ENCODE measurements at places on chromosomes 6 and 20.

- DNase-seq, result no peak
These were observed 168.8 kb upstream of the RNF217 start for GRCh38 chr6:124793398-124793797.

- DNase-seq, result no peak
These were observed 203.2 kb downstream of the OGFRL1 start for GRCh38 chr6:71491844-71492243.

- no peak for DNase-seq
These were observed 268.8 kb downstream of the GRIK2 start for GRCh38 chr6:101662111-101662897.

DNA sequence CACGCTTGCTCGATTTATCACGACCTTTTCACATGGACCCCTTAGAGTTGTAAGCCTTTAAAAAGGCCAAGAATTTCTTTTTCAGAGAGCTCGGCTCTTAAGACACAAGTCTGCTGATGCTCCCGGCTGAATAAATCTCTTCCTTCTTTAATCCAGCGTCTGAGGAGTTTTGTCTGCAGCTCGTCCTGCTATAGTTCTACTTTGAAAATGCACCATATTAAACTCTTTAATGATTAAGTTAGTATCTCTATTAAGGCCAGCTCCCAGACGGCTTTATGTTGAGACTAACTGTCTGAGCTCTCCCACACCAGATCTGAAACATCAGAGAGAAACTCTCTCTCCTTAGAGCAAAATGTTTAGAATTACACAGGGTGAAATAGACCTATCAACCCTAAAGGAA, 18.0 kb upstream of the GSTA3 start:
- DNase-seq, result no peak

- DNase-seq, result no peak
These were observed 89.2 kb upstream of the ARID1B start for GRCh38 chr6:156687789-156688619.

GRCh38 chr6:7973584-7973983, 63.0 kb upstream of the TXNDC5 start:
- DNase-seq, result no peak

DNA sequence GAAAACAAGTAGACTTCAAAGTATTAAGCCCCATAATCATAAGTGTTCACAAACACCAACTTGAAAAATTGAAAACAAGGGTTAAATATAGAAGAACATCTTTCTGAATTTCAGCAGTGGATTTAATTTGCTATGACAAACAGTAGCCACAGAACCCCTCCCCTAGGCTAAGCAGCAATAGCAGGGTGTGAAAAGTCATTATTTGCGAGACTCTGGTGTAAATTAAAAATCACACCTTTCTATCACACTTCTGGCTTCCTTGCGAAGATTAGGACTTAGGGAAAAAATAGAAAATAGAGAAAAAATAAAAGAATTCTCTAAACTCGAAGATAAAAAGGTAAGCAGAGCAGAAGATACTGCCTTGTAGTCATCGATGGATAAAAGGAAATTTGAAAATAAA, 6.1 kb downstream of the SAMD3 start:
- DNase-seq, result no peak

DNA sequence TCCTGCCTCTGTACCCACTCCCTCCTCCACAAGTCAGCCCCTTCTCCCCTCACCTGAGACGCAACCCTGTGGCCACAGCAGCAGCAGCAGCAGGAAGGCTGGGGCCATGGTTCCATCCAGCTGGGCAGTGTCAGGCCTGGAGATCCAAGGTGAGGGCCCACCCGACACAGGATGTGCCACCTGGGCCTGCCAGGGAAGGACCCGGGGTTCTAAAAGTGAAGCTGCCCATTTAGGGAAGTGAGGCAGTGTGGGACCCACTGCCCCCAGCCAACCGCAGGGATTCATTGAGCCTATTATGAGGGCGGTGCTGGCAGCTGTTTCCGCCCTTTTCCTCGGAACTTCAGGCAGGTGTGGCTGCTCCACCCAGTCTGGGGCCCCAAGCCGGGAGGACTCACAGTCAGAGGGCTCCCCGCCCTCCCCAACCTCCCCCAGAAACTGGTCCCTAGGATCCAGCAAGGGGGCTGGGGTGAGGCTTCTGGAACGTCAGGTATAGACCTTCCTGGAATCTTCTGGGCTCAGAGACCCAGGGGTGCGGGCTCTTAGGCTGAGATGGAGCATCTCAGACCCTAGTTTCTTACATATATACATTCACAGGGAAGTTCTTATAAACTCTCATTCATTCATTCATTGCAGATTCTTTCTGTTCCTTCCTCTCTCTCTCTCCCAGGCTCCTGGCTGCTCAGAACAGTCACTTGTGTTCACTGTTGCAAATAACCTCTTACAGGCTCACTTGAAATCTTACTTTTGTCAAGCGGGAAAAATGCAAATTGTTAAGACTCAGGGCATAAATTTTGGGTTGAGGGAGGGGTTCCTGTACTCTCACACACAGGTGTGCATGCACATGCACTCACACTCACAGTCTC, at the start of gene TREML2:
Gene TREML2, minus strand, starts transcription at position 249 of the 863 bp plus-strand sequence. Its CDS starts 141 bp downstream, at position 108.
- no peak for DNase-seq

- no peak for DNase-seq
These were observed 47.7 kb upstream of the SNX9 start for GRCh38 chr6:157775376-157775775.

GRCh38 chr6:8329562-8329961, 105.8 kb downstream of the SLC35B3 start:
- DNase-seq, result no peak

- no peak for DNase-seq
These were observed 38.2 kb upstream of the IER3 start for GRCh38 chr6:30782425-30783014.

DNA sequence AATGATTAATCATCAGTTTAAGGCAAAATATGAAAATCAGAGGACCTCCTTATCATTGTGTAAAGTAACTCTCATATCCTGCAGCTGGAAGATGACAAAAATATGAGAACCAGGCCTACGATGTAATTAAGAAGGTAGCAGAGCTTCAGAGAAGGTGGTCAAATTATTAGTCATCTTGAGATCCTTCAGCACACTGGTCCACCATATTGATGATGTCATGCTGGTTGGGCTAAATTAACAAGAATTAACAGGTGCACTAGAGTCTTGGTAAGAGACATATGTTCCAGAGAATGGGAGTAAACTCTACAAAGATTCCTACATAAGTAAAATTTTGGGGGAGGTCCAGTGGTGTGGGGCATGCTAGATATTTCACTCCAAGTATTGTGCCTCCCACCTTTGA, 112.8 kb downstream of the OTOR start:
- no peak for DNase-seq

DNA sequence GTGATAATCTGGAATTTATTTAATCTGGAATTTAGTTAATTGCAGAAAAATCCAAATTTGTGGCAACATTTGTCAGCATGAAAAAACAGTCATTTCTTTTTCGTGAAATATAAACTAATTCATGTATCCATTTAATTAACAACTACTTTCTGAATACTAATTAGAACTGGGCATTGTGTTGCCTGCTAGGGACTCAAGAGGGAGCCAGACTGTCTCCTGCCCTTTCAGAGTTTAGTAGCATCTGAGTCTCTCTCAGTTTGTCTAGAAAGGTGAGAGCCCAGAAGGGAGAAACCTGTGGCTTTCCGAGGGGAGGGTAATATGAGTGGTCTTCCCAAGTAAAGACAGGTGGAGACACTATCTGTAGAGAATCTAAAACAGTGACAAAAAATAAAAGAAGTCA, 210.9 kb upstream of the HDDC2 start:
- DNase-seq, result no peak

Measured in activated T-helper 9 cell treated with anti-CD3 and anti-CD28 coated beads, Interleukin-2, amount 50 U/mL, for 16 hours (primary cell).